Stimulated activated CD4-positive, alpha-beta T cell treated with anti-CD3 and anti-CD28 coated beads, Interleukin-1b, Interleukin-23, amount 100 ng/mL, for 4 hours (primary cell): ENCODE measurements at places on chromosomes 1 and 21.
A peak's percentile ranks its signal among the peaks of the same experiment; 100 is the strongest.

DNA sequence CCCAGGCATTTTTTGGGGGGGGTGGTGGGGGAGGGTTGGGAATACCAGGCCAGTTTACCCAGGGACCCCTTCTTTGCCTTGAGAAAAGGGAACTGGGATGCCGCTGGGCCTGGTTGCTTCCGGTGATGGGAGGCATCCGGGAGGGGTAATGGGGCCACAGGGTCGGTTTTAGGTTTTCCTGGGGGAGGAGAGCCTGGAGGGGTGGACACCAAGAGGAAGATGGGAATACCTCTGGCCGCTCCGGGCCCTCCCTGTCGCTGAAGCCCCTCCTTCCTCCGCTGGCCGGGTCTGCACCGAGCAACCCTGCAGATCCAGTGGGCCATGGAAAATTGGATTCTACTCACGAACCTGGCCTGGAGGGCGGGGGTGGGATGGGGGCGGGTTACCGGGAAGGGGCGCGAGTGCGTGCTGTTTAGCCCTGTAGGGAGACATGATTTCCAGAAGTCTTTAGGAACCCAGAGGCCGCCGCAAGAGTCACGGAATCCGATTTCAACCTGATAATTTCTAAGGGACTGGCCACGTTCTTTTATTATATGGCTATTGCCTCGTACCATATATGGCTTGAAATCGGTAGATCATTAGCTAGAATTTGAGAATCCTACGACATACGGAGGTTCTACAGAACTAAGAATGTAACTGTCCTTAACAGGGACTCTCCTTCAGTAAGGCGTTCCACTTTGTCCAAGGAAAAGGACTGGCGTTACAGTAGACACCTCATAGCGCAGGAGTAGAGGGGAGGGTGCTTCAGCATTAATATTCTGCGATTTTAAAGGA is 749 bp downstream of the AKIRIN1 start:
- no peak for DNase-seq

- DNase-seq: no peak
Observed at GRCh38 chr1:118949315-118949714, 38.8 kb downstream of the TBX15 start.

DNA sequence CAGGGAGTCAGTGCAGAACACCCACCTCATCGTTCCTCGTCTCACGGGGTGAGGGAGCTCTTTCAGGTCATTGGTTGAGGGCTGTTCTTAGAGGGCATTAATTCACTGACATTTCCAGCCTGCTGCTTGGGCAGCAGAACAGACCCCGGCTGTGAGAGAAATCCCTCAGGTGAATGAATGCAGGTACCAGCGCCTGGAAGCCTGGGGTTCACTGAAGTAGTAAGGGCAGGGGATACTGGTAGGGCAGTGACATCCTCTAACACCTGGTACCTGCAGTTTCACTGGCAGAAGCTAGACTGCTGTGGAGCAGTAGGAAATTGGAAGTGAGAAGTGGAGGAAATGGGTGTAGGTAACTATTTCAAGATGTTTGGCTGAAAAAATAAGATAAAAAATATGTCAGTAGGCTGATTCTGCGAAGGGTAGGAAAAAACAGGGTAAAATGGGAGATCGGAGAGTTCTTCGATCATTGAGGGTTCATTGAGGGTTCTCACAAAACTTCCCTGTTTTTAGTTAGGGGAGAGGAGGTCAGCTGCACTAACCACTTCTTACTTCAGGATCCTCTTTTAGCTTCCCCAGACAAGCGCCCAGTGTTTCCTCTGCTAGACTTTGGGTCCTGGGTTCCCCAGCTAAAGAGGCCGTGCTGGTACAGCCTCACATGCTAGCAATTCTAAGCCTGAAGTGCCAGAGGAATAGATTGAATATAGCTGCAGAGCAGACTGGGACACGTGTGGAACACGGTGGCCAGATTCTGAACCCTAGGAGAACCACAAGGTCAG is 55.2 kb downstream of the RNF220 start:
- no peak for DNase-seq

- no peak for DNase-seq
Observed at GRCh38 chr1:45216200-45216541, 9.8 kb upstream of the ZSWIM5 start.

DNA sequence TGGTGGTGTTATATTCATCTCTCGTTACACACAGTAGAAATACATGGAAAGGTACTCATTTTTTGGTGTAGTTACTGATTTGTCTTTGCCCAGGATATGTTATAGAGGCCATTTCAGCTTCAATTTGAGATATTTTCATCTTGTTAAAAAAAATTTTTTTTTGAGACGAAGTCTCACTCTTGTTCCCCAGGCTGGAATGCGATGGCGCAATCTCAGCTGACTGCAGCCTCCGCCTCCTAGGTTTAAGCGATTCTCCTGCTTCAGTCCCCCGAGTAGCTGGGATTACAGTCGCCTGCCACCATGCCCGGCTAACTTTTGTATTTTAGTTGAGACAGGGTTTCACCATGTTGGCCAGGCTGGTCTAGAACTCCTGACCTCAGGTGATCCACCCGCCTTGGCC is 19.0 kb downstream of the MORC3 start:
- no peak for DNase-seq

- DNase-seq: no peak
Observed at GRCh38 chr1:219659684-219660083, 46.8 kb upstream of the ZC3H11B start.

DNA sequence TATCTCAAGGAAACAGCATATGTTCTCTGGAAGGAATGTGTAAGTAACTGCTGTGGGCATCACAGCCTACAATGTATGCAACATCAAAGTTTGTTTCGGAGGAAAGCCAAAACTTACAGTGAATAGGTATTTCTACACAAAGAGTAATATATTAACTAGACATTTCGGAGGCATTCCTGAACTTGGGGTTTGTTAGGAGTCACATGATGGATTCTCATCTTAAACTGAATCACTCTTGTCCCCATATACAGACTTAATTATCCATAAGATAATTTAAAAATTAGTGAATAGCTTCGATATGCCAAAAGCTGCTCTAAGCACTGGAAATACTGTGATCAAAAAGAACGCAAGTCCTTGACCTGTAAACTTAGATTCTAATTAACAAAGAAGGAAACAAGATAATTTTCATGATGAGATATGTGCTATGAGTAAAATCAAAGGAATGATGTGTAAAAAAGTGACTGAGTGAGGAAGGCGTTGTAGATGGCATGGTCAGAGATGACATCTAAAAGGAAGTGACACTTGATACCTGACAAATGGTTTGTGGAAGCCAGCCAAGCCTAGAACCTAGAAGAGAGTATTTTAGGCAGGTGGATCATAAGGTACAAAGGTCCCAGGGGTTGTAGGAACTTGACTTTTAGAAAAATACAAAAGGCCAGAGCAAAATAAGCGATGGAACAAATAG is 273.1 kb downstream of the MRPL39 start:
- DNase-seq: no peak

DNA sequence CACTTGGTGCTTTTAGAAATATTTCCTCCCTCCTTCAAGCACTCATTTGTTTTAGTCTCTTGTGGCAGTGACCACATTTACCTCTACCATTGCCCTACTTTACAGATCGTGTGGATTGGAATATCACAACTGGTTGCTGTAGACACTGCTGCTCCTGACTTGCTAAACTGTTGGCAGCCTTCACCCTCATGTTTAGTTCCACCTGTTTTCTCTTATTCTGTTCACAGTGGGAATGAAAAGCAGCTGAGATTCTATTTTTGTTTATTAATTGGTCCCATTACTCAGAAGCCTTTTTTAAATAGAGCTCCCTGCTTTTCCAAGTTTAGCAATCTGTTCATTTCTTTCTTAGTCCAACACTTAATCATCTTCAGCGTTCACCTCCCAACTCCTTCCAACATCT is 308.9 kb downstream of the RWDD3 start:
- no peak for DNase-seq

- no peak for DNase-seq
Observed at GRCh38 chr21:38350684-38351083, 93.9 kb downstream of the KCNJ15 start.

DNA sequence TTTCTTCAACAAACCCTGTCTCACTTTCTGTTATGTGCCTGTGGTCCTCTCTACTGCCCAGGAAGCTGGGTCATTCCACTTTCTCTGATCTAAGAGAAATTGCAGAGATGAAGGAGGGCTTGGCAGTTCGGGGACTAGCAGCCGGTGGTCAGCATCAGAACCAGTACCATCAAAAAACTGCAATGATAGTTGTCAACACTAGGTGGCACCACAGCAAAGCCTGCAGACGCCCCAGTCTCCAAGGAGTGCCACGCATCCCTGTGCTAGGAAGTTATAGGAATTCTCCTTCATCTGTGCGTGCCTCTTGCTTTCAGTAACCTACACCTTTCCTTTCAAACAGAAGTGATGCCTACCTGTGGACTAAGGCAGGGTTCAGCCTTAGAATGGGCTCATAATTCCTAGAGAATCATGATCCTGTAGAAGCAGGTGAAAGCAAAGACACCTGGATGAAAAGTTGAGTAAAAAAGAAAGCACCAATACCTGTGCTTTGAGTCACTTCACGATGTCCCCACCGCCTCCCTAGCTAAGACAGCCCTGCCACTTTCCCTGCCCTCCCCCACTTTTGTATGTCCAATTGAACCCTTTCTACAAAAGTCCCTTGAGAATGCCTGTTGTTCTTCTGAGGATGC is 129.2 kb downstream of the ADAMTS1 start:
- DNase-seq: no peak

DNA sequence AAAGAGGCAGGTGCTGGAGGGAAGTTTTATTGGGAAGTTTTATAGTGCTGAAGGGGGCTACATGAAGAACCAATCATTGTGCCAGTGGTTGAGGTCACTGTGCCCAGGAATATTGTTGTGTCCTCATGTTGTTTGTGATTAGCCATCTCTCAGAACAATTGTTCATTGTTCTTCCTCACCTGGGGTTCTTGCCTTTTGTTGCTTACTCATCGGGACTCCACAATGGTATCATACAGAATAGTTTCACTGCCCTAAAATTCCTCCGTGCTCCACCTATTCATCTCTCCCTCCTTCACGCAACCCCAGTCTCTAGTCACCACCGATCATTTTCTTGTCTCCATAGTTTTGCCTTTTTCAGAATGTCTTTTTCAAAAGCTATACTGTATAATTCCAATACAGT is 38.9 kb upstream of the CDC14A start:
- no peak for DNase-seq

DNA sequence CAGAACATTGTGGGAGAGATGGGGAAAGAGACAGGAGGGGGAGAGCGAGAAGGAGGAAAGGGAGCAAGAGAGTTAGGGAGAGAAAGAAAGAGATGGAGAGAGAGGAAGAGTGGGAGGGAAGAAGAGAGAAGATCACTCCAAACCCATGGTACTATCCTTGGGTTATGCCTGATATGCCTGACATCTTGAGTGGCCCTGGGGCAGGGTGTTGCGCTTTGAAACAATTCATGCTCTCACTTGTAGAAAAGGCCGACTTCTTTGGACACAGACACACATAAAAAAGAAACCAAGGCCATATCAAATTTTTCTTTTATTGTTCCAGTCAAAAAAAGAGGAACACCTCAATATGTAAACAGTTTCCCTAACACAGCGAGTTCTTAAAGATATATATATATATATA is 240.5 kb downstream of the DYRK1A start:
- no peak for DNase-seq

- no peak for DNase-seq
Observed at GRCh38 chr1:14561014-14561693, 37.3 kb upstream of the KAZN start.

GRCh38 chr1:5509664-5510452 is 482.4 kb downstream of the NPHP4 start:
- peak; percentile 73 for DNase-seq

GRCh38 chr21:46092811-46093667 is 4.9 kb upstream of the COL6A2 start:
- DNase-seq: no peak

DNA sequence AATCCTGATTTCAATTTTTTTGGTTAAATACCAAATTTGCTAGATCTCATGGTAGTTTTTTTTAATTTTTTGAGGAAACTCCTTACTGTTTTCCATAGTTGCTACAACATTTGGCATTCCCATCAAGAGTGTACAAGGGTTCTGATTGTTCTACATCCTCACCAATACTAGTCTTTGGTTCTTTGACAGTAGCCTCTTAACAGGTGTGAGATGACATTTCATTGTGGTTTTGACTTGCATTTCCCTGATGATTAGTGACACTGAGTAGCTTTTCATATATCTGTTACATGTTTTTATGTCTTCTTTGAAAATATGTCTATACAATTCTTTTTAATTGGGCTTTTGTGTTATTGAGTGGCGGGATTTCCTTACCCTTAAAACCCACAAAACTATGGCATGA is 20.9 kb upstream of the RGS13 start:
- DNase-seq: no peak

DNA sequence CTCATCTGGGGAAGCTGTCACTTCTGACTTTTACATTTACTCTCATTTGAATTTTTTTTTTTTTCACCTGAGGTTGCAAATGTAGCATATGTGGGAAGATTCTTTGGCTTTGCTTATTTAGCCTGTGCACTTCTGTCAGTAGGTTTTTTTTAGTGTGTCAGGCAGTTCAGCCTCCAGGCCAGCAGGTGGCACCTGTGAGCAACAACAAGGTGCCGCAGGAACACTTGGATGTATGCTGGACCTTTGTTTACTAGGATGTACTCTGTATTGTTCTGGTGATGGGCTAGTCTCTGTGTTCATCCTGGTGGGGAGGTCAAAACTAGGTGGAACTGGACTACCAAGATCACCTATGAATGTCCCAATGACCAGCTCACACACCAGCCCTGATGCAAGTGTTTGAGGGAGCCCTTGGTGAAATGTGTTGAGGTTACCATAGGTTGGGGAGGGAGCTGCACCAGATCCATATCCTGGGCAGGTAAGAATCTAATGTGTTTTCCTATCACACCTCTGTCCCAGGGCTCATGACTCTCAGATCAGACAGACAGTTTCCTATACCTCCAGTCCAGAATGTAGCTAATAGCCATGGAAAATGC is 618.2 kb downstream of the BRINP3 start:
- no peak for DNase-seq

DNA sequence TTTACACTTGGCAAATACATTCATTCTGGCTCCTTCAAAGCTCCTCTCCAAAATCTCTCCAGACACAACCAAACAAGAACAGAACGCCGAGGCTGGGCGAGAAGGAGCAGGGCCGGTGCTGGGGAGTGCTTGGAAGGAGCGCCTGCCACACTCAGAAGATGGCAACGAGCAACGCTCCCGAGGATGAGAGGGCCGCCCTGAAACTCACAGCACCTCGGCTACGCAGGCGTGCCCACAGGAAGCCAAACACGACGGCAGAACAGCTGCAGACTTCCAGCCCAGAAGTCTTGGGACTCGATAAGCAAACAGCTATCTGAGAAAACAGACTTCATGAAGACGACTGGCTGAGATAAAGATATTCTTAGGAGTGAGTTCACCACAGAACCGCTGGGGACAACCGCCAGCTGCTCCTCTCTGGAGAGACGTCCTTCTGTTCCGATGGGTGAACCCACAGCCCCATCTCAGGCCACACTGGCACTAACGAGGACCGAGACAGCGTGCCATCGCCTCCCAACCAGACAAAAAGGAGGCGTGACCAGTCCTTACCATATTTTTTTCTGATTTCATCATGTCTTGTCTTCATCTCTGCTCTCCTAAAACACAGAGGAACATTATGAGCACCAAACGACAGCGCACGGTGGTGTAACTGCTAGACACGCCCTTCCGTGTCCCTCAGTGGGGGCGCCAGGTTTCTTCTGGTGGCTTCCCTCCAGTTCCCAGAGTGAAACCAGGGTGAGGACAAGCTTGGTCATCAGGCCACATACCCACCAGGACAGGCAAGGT is 18.6 kb downstream of the PTTG1IP start:
- DNase-seq: no peak

GRCh38 chr21:38753557-38753971 is 52.2 kb upstream of the ETS2 start:
- no peak for DNase-seq
